ENCODE measurements at places on chromosomes 12 and 14.

- DNase-seq: no peak
Measured at GRCh38 chr14:96095581-96096476, 56.7 kb downstream of the C14orf132 start.

- no peak for DNase-seq
Measured at GRCh38 chr12:75481013-75481705, 604 bp downstream of the GLIPR1 start.

DNA sequence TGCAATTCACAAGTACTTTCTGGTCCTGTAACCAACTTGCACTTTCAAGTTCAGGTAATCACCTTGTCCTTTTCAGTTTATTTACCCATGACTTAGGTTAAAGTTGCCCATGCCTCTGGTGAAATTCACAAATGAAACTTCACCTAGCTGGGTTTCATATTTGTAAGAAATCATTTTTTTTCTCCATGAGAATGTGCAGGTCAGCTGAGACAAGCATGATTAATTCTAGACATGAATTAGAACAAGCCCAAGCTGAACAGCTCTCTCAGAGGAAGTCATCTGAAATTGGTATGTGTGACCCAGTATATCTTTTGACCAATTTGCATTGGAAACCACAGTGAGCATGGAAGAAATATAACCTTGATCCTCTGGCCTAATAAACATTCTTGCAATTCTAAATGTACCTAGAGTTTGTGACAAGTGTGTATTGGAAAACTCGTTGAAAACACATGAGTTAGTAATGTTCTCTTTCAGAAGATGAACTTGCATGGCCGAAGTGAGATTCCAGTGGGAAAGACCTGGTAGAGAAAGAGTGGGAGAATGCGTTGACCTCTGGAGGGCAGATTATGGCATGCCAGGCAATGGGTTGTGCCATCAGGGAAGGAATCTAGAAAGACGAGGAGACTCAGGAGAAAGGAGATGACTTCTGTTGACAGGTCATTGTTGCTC lies 486.5 kb downstream of the ZFP36L1 start:
- no peak for DNase-seq

- DNase-seq: no peak
Measured at GRCh38 chr12:110813285-110813684, 33.5 kb upstream of the CCDC63 start.

- DNase-seq: no peak
Measured at GRCh38 chr14:96940009-96940408, 142.8 kb downstream of the VRK1 start.

- DNase-seq: no peak
Measured at GRCh38 chr12:108592033-108592909, 5.6 kb downstream of the TMEM119 start.

DNA sequence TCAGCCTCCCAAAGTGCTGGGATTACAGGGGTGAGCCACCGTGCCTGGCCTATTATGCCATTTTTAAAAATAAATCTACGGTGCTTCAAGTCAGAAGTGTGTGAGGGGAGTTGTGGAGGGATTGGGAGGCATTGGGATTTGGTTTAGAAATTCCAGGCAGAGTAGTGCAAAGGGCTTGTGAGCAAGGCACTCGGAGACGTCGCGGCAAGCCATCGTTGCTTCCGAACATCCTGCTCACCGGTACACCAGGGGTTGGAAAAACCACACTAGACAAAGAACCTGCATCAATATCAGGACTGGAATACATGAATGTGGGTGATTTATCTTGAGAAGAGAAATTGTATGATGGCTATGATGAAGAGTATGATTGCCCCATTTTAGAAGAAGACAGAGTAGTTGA lies 227.0 kb downstream of the ALG10 start:
- no peak for DNase-seq

- DNase-seq: no peak
Measured at GRCh38 chr12:26273811-26274210, 78.4 kb downstream of the SSPN start.

DNA sequence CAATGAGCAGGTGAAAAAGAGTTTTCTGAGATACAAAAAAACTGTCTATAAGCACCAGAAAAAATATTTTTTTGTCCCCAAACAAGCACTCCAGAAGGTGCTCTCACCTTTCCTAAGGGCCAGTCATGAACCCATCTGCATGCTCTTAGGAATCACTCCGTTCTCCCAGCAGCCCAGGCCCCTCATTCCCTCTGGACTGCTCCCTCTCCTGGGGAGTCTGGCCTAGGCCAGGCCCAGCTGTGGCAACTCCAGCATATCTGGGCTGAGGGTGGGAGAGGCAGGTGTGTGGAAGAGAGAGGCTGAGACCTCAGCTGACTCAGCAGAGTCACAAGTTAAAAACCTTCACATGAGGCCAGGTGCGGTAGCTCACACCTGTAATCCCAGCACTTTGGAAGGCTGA lies 54.6 kb downstream of the TRAFD1 start:
- no peak for DNase-seq

Data from activated T-helper 9 cell treated with anti-CD3 and anti-CD28 coated beads, Interleukin-2, amount 50 U/mL, for 16 hours (primary cell).